ENCODE measurements at places on chromosomes 6 and 20. TPM values are rescaled to one million over a fixed set of nuclear protein-coding genes. Genes with fewer than 3 reads are reported as not detected.

- no peak overlapping the region for H3K4me3 ChIP-seq
- no peaks in the 10 kb centered on the region for H3K4me1 ChIP-seq
- no peak for DNase-seq
- no peak overlapping the region for H3K27ac ChIP-seq
Observed at GRCh38 chr6:95228636-95229035, 348.7 kb upstream of the MANEA start.

DNA sequence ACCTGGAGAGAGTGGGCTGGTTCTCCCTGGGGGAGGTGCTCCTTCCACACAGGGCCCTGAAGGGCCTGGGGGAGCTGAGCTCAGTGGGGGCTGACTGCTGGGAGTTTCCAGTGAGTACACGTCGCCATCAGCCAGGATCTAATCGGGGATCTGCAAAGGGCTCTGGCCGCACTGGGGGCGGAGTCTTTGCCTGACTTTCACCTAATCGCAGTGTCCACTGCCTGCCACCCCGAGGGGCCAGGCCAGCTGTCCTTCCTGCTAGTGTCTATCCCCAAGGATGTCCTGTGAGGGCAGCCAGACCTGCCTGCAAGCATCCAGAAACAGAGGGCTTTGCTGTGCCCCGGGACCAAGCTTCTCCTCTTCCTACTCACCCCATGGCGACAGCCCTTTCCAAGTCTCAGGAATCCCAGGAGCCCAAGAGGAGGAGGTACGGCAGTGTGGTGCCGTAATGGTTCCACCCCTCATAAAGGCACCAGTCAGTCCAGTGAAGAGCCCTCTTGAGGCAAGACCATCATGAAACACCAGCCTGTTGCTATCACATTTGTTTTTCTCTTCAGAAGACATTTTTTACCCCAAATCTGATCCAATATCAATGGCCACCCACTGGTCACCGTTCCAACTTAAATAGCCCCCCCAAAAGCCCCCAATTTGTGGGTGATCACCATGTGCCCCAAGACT lies 243.1 kb upstream of the ECI2 start:
- H3K27ac ChIP-seq, result no peak overlapping the region
- no peak overlapping the region for H3K4me3 ChIP-seq
- H3K27me3 ChIP-seq, result peaks cover 21% of the 10 kb centered on the region
- no peak for DNase-seq
- no peaks in the 10 kb centered on the region for H3K36me3 ChIP-seq

Gene ZNF831
- total RNA-seq, result 6.5 TPM

GRCh38 chr6:42644211-42644610 lies 78.2 kb downstream of the PRPH2 start:
- no peak for DNase-seq
- no peaks in the 10 kb centered on the region for H3K27me3 ChIP-seq
- no peak overlapping the region for H3K4me3 ChIP-seq
- peaks cover 11% of the 10 kb centered on the region for H3K36me3 ChIP-seq
- H3K27ac ChIP-seq, result no peak overlapping the region

DNA sequence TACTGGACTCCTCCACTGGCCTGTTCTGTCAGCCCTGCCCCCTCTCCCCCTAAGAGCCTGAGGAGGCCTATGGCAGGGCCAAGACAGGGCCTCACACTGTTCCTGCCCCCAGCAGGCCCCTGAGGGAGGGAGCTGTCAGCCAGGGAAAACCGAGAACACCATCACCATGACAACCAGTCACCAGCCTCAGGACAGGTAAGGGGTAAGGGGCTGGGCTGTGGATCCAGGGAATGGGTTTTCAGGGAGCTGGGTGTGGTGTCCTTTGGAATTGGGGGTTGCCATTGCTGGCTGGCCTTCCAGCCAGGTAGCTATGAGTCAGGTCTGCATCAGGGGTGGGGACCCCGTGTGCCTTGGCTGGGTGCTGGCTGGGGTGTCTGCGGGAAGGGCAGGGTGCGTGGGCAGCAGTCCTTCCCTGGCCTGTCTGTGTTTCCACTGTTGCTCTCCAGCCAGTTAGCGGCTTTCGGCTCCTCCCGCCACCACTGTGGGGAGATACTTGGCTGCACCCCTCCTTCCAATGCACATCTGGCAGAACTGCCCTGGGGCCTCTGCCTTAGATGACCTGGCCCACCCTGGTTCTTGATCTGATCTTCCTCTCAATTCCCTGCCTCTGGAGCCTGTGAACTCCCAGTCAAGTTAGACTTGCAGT lies 3.9 kb downstream of the SLC29A1 start:
- no peak overlapping the region for H3K4me3 ChIP-seq
- H3K27me3 ChIP-seq, result peaks cover 7% of the 10 kb centered on the region

GRCh38 chr20:58552366-58552934 lies 37.3 kb upstream of the APCDD1L start:
- DNase-seq, result no peak
- H3K27ac ChIP-seq, result no peak overlapping the region
- no peaks in the 10 kb centered on the region for H3K27me3 ChIP-seq
- H3K4me1 ChIP-seq, result no peaks in the 10 kb centered on the region
- H3K4me3 ChIP-seq, result no peak overlapping the region

DNA sequence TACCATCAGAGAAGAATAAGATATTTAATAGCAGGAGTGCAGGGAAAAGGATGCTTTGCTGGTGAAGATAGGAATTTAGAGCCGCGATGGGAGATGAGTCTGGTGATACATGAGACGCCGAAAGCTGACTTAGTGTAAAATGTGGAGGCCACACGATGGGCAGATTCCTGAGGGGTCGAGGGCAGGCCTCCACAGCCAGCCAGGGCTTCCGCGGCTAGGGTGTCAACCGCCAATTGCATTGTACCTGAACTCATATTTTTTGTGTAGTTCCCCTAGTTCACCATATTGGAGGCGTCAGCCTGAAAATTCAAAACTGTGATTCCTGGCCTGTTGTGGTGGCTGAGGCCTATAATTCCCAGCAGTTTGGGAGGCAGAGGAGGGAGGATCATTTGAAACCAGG lies 8.5 kb downstream of the ETV7 start:
- no peaks in the 10 kb centered on the region for H3K36me3 ChIP-seq
- DNase-seq, result no peak
- H3K4me1 ChIP-seq, result no peaks in the 10 kb centered on the region
- H3K27ac ChIP-seq, result no peak overlapping the region
- H3K4me3 ChIP-seq, result no peak overlapping the region

DNA sequence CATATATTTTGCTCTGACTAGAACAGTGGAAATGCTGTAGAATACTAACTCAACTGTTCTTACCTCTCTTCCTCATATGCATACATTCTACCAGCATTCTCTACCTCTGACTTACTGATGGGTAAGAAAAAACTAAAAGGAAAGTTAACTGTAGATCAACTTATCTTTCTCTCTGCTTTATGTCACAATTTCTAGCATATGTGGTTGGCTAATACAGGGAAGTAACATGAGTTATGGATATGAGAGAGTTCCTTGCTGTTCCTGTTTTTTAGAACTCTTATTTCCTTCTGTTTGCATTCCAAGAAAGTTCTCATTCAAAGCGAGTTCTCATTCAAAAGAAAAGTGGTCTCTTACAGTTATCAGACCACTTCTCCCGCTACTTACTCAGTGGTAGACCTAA lies 226.8 kb upstream of the SGK1 start:
- H3K4me1 ChIP-seq, result peaks cover 24% of the 10 kb centered on the region
- no peak overlapping the region for H3K4me3 ChIP-seq
- H3K27me3 ChIP-seq, result no peaks in the 10 kb centered on the region
- DNase-seq, result no peak
- H3K36me3 ChIP-seq, result no peaks in the 10 kb centered on the region

GRCh38 chr6:144319211-144319610 lies 34.1 kb downstream of the UTRN start:
- no peak for DNase-seq
- H3K4me1 ChIP-seq, result peaks cover 15% of the 10 kb centered on the region
- no peaks in the 10 kb centered on the region for H3K27me3 ChIP-seq
- H3K27ac ChIP-seq, result no peak overlapping the region
- H3K4me3 ChIP-seq, result no peak overlapping the region
- no peaks in the 10 kb centered on the region for H3K36me3 ChIP-seq
